Activated T-cell treated with anti-CD3 and anti-CD28 coated beads for 1 hour (primary cell): ENCODE measurements at places on chromosomes 3 and 15.

GRCh38 chr15:92149029-92149428 lies 244.7 kb upstream of the ST8SIA2 start:
- no peak for DNase-seq

DNA sequence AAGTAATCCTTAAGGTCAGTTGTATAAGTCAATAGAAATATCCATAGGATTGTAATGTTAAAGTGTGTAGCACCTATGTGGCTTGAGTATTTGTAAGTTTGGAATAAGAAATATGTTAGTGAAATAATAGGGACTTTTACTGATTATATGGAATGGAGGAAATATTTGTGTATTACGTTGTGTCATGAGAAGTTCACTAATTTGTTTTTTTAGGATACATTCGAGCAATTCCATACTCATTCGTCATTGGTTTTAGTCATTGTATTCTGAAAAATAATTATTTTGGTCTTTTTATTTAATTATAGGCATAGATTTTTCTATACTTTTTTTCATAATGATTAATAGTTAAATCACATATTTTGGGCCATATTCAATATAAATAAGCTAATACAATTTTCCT lies 21.0 kb downstream of the MBNL1 start:
- no peak for DNase-seq

GRCh38 chr3:193236599-193236998 lies 4.4 kb upstream of the PLAAT1 start:
- no peak for DNase-seq

GRCh38 chr3:58585005-58585786 lies 8.0 kb upstream of the FAM107A start:
- DNase-seq = peak; percentile 18
